H7 (cell line): ENCODE measurements at places on chromosomes 4 and X.

DNA sequence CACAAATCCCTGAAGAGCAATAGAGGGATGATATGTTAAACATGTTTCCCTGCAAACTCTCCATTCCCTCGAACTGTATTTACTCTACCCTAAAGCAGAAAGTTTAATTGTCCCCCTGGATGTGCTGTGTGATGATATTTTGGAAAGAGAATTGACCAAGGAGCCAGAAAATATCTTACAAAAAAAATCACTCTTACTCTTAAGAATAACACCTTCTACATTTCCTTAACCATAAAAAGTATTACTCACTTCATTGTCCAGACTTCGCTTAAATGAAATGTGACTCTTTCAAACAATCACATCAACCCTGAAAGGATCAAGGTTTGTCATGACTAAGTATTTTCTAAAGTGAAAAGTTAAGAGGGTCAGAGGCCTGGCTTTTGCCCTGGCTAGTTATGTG lies 49.0 kb upstream of the EGFL6 start:
- DNase-seq, result no peak

DNA sequence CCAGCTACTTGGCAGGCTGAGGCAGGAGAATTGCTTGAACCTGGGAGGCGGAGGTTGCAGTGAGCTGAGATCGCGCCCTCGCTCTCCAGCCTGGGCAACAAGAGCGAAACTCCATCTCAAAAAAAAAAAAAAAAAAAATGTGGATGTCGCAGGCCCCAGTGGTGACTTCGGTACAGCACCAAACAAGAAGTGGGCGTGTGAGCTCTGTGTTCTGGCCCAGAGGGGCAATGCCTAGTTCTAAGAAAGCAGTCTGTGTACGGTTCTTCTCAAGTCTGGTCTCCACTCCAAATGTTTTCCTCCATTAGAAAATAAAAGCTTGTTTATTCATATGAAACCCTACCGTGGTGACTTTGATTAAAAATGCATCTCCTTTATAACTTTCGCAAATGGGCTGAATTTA lies 92.0 kb upstream of the DDX3X start:
- DNase-seq, result peak; percentile 48

DNA sequence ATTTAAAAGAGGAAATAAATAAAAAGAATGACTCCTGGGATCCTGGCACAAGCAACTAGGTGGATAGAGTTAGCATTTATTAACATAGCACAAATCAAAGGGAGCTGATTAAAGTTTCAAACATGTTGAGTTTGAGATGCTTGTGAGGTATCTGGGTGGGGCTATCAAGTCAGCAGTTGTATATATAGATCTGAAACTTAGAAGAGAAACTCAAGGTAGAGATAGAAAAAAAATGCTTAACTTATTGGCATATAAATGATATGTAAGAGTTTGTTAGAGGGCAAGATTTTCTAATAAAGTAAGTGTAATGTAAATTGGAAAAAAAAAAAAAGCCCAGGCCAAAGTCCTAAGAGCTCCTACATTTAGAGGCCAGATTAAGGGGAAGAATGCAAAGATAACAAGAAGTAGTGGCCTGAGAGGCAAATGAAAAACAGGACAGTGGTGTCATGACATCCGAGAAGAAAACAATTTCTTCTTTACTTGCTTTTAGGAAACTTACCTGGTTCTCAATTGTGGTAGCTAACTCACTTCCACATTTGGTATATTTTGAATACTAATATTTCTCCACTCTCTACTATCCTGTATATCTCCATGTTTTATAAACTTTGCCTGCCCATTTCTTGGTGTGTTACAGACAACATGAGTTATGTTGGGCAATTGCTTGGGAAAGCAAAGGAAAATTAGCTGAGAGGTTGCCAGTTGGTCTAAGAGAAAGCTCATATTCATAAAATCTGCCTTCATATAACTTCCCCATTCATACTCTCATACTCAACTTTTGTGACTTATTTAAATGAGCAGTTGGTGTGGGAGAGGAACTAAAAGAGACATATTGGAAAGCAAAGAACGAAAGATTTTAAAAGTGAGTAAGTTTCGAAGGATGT lies 169.2 kb downstream of the PARM1 start:
- DNase-seq, result no peak

- DNase-seq, result no peak
These were observed 62.5 kb downstream of the RGS12 start for GRCh38 chr4:3355266-3355748.

DNA sequence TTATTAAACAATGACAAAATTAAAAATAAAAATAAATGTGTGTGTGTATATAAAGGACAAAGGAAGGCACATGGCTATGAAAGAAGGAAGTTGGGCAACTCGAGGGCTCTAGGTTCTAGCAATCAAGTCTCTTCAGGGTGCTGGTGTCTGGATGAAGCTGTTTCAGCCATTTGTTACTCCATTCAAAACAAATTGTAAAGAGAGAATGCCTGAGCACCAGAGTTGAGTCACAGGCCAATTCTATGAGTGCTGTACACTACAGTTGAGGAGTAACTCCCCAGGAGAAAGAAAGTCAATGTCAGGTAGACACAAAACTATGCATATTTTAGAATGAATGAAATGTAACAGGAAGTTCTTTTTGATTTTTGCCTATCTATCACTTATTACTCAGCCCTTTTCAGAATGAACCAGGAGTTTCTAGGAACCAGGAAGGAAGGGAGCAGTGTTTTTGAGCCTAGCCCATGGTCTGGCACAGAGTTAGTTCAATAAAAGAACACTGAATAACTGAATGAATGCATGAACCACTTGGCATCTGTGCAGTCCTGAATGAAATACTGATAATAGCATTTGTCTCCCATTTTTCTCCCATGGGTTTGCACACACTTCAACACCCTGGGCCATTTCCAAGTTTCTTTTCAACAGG lies 151.7 kb upstream of the CPEB2 start:
- DNase-seq, result no peak

GRCh38 chr4:115310641-115311040 lies 197.2 kb upstream of the NDST4 start:
- DNase-seq, result no peak

DNA sequence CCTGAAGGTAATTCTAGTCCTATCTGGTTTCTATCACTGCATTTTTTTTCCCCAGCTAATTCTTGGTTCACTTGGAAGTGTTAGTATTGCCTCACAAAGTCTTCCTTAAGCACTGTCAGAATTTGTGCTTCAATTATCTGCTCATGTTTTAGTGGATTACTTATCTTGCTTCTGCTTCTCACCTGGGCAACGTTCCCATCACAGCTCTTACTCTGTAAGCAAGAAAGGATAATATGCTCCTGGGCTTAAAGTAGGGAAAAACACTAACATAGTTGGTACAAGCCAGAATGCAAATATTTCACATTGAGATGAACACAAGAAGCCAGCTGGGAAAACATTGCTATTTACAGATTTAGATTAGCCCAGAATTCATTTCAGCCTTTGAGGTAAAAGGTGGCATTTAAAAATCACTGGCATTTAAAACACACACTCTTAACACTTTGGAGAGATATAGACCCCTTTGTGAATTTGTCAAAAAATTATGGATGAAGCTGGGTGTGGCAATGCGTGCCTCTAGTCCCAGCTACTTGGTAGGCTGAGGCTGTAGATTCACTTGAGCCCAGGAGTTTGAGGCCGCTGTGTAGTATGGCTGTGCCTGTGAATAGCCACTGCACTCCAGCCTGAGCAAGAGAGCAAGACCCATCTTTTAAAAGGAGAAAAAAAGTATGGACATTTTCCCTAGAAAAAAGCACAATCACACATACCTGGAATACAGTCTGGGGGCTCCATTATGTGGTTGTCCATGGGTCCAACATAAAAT lies 6.6 kb upstream of the PTPN13 start:
- DNase-seq, result no peak

GRCh38 chr4:154625971-154626370 lies 13.5 kb upstream of the FGG start:
- no peak for DNase-seq

DNA sequence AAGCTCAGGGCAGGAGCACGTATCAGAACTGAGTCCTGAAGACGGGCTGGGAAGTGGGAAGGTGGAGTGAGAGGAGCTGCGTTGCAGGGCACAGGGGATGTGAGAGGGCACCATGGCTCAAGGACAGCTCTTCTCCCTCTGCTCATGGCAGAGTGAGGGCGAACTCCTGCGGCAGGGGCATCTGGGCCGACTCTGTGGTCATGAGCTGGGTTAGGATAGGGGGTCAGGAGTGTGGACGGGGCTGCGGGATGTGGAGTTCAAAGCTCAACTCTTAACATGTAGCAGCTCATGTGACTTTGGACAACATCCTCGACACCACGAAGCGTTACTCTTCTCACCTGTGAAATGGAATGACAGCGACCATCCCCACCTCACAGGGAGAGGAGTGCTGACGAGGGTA lies 19.4 kb upstream of the SORCS2 start:
- peak; percentile 7 for DNase-seq

GRCh38 chr4:13705521-13706041 lies 78.1 kb upstream of the BOD1L1 start:
- peak; percentile 4 for DNase-seq

GRCh38 chr4:7417639-7418038 lies 17.1 kb downstream of the PSAPL1 start:
- DNase-seq, result no peak
